ENCODE measurements at places on chromosomes 2 and 18.

DNA sequence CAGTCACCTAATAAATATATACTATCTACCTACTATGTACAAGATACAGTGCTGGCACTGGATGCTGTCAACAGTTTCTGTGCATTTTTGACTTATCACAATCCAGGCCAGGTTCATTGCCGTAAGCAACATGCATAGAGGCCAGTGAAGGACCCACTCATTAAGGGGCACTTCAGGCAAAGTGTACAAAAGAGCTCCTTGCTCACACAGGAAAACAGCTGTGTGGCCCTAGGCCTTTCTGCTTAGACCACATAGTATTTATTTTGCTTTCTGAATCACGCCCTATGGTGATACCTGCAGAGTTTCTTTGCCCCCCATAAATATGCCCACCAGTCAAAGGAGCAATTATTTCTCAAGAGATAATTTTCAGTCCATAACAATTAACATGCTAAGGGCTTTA is 39.6 kb upstream of the STAT4 start:
- no peak for DNase-seq

DNA sequence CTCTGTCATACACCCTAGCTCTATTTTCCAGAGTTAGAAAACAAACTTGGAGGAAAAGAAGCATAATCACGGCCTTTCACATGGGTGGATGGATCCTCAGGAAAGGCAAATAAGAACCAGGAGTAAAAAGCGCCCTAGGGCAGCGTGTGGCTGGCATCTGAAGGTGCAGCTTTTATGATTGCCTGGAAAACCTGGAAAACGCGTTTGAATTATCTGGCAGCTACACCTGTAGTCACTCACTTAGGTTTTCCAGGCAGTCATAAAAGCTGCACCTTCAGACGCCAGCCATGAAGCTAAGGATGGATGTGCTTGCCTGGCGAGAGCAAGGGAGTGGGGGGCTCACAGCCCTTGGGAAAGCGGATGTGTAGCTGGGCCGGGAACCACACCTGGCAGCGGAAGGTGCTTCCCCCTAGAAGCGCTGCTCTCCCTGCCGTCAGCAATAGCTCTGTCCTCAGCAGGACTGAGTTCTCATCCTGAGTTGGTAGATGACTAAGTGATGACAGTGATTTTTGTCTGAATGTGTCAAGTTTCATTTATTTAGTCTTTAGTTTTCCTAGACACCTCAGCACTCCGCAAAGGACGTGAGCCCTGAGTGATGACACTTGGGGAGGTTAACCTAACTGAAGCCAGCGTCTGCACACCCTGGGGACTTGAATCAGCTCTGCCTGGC is 82.0 kb downstream of the DCDC2C start:
- no peak for DNase-seq

GRCh38 chr2:160076914-160077313 is 14.5 kb upstream of the PLA2R1 start:
- DNase-seq: no peak

DNA sequence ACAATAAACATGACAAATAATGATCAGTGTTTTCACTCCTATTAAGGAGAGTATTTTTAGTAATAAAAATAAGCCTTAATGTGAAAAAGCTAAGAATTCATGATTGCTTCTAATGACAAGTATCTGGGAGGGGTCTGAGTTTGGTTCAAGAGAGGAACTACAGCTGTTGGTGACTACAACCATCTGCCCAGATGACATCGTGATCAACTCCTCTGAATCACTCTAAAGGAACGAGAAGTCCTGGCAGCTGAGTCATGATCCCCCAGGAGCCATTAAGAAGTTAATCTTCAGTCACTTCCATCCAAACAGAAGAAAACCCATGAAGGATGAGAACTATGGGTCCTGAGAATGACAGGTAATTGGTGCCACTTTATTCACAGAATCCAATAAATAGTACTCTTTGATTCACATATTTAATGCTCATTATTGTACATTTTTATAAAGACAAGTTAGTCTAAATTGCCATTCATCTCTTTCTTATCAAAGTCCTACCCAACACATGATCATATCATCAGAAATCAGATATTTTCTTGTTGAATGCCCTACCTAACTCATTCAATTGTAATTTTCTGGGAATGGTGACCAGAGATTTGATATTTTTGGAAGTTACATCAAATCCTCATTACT is 6.8 kb downstream of the TFPI start:
- no peak for DNase-seq

DNA sequence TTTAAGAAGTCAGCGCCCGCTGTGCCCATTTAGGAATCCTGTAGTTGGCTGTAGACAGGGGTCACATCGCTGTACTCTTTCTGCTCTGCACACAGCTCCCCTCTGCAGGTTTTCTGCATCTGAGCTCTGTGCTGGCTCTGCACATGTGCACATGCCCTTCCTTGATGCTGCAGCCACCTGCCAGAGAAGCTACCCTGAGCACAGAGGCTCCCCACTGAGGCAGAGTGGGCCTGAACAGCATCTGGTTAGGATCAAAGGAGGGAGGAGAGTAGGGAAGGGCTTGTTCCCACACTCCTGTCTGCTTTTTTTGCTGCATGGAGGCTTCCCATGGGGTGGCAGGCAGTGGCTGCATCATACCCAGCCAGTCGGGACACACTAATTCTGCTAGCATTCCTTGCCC is 238.9 kb downstream of the FHOD3 start:
- DNase-seq: no peak

- no peak for DNase-seq
Measured at GRCh38 chr18:55300936-55301531, 287.0 kb downstream of the TCF4 start.

- DNase-seq: no peak
Measured at GRCh38 chr2:177291701-177292100, 27.2 kb upstream of the NFE2L2 start.

- no peak for DNase-seq
Measured at GRCh38 chr18:57004366-57005121, 142.3 kb upstream of the BOD1L2 start.

- no peak for DNase-seq
Measured at GRCh38 chr2:100905132-100905805, 85.3 kb downstream of the NPAS2 start.

DNA sequence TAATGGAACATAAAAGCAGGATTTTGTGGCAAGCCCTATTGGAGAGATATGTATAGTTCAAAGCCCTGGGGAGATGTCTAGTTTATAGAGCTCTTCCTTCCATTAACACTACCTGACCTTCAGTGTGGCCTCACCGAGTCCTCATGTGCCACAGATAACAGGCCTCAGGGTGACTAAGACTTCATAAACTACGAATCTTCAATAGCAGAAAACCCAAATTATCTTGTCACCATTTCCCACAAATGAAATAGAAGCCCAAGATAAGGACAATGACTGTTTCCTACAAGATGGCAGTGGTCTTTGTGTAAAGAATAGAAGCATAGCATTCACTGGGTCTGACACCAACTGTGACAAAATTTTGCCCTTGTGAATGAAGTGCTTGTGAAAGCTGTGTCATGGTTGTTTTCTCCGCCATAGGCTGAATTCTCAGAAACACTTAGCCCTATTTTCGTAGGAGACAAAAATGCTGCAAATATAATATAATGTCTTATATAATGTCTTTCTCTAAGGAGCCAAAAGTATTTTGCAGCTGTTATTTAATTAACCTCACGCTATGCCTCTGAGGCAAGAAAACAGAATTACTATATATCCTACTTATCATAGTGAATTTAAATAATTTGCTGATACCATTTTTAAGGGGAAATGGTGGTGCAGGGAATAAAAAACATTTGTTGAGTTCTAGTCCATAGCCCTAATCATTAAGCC is 136.7 kb upstream of the CWC22 start:
- no peak for DNase-seq

- DNase-seq: no peak
Measured at GRCh38 chr2:127829845-127830246, 18.9 kb upstream of the WDR33 start.

DNA sequence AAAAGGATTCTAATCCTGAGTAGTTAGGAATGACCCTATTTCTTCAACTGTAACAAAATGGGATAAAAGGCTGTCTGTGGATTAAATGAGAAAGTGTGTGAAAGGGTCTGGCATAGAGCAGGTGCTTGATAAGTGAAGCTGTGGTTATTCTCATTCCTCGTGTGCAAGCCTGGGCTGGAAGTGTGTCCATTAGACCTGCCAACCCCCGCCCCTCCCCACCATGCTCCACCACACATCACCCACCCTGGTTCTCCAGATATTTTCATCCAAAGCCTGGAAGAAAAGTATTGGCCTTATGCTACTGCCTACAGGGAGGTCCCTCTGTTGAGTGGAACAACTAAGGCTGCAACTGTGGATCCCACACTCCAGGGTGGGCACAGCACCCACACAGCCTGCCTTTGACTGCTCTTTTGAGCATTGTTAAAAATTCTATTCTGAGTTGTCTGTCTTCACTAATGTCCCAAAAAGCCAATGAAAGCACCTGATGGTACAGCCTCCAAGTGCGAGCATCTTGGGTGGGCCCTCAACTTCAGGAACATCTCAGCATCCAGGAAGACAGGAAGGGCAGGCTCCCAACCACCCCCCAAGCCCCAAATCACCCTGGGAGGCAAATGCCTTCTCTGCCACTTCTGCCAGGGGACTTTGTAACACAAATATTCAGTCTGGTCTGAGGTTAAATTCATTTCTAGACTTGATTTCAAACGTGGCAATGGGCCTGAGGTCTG is 102.8 kb upstream of the PPP1CB start:
- no peak for DNase-seq

GRCh38 chr2:184113696-184114403 is 484.5 kb upstream of the ZNF804A start:
- no peak for DNase-seq

DNA sequence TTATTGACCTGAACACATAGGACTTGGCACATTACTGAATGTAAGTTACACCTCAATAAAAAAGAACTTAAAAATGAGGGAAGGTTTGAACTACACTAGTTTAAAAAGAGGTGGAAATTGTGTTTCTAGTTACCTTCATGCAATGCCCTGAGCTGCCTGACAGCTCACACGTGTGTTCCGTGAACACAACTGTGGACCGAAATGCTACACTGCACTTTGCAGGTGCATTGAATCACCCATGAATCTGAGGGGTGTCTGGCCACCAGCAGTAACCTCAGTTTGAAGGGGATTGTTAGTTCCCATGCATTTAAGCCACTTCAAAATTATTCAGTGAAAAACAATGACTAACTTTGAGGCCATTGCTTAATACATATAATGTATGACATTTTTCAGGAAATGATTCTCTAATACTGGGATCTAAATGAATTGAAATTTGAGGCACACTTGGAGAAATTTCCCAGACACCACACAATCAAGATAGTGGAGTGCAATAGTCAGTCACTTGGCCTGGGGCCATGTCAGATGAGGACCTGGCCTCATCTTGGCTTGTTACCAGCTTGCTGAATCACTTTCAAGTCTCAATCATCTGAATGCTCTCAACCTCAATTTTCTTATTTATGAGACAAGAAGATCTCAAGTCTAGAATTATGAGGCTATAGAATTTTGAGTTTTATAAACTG is 59.3 kb downstream of the MYL12B start:
- DNase-seq: no peak

- no peak for DNase-seq
Measured at GRCh38 chr18:46199515-46200147, 95.4 kb downstream of the HAUS1 start.

- DNase-seq: no peak
Measured at GRCh38 chr2:226136739-226137138, 662.9 kb downstream of the IRS1 start.

GRCh38 chr2:151033271-151034248 is 228.1 kb downstream of the RBM43 start:
- DNase-seq: no peak

- no peak for DNase-seq
Measured at GRCh38 chr2:80560326-80560725, 255.8 kb upstream of the LRRTM1 start.

GRCh38 chr2:64331849-64332699 is 121.9 kb upstream of the LGALSL start:
- no peak for DNase-seq

DNA sequence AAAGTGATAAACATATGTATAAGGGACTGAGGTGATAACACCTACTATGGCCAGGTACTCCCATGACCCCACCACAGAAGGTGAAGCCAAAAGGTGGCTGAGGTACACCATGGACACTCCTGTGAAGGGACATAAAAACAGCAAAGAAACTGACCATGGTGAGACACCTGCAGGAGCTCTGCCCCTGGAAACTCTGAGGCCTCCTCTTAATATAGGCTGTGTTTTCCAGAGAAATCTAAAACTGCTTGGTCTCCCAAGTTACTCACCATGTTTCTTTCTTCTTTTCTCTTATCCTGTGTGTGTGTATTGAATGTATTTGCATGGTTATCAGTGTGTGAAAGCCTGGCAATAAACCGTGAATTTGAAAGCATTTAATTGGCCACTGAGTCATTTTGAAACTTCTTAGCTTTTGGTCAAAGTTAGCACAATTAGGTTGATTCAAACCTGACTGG is 739.3 kb upstream of the GCFC2 start:
- no peak for DNase-seq

- no peak for DNase-seq
Measured at GRCh38 chr18:57841568-57841967, 38.5 kb upstream of the ATP8B1 start.

GRCh38 chr2:66269166-66269565 is 165.8 kb upstream of the MEIS1 start:
- no peak for DNase-seq

- DNase-seq: no peak
Measured at GRCh38 chr18:71304856-71305255, 1016.0 kb downstream of the SOCS6 start.

- DNase-seq: no peak
Measured at GRCh38 chr2:129464036-129464435, 515.4 kb upstream of the RAB6C start.

- DNase-seq: no peak
Measured at GRCh38 chr2:119694470-119694844, 15.5 kb downstream of the TMEM177 start.

DNA sequence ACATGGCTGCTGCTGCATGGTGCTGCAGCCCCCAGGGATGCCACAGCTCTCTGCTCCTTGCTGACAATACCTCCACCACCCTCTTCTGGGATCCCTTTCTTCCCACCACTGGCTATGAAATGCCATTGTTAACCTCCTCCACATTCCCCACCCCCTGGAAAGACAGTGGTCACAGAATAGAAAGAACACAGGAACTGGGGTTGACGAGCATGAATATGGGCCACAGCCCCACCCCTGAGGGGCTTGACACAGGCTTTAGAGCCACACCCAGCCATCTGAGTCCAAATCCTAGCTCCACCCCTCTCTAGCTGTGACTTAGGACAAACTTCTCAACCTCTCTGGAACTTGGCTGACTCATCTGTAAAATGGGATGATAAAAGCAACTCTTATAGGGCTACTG is 47.3 kb downstream of the TMEM163 start:
- DNase-seq: no peak

- DNase-seq: no peak
Measured at GRCh38 chr2:41881249-41881648, 166.6 kb upstream of the PKDCC start.

- DNase-seq: no peak
Measured at GRCh38 chr2:68746408-68746807, 11.8 kb downstream of the ARHGAP25 start.

DNA sequence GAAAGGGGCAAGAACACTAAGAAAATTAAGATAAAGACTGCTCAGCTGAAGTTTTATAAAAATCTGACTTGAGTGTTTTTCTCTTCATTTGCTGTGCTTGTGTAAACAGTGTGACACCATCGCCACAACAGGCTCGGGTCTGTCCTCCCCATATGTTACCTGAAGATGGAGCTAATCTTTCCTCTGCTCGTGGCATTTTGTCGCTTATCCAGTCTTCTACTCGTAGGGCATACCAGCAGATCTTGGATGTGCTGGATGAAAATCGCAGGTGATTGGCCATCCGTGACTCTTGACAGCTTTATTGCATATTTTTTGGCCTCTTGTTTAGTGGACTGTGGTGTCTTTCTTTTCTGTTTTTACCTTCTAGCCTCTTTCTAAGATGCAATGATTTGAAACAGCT is 22.1 kb downstream of the MFF start:
- no peak for DNase-seq

Measured in hippocampal formation (tissue), 2 donors.